ENCODE measurements at places on chromosomes 13 and 19.

DNA sequence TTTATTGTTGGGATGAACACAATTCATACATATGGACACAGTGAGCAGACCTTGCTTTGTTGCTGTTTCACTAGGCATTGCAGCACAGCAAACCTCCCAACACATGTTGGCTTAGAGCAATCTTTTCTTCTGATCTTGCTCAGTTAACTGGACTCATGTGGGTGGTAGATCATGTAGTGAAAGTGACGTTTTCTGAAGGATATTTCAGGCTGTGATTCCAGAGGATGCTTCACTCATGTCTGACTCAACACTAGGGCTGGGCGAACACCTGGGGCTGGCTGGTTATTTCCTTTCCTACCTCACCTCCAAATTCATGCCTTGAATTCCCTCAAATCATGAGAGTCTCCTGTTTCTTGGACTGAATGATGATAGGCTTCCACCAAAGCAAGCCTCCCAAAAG lies 14.3 kb upstream of the LGALS13 start:
- no peak for DNase-seq

GRCh38 chr13:34414616-34415015 lies 527.5 kb upstream of the NBEA start:
- DNase-seq, result no peak

DNA sequence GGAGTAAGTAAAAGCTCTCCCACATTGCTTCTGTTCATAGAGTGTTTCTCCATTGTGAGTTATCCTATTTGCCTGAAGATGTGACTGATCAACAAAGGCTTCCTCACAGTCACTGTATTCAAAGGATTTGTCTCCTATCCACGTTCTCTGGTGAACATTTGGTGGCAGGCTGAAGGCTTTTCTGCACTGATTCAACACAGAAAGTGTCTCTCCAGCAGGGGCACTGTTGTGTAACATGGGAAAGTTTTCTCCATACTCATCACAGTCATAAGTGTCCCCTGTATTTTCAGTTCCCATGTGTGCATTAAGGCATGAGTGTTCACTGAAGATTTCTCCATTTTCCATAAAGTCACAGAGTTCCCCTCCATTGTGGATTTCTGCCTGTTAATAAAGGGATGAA lies 17.6 kb downstream of the ZNF121 start:
- DNase-seq, result no peak

DNA sequence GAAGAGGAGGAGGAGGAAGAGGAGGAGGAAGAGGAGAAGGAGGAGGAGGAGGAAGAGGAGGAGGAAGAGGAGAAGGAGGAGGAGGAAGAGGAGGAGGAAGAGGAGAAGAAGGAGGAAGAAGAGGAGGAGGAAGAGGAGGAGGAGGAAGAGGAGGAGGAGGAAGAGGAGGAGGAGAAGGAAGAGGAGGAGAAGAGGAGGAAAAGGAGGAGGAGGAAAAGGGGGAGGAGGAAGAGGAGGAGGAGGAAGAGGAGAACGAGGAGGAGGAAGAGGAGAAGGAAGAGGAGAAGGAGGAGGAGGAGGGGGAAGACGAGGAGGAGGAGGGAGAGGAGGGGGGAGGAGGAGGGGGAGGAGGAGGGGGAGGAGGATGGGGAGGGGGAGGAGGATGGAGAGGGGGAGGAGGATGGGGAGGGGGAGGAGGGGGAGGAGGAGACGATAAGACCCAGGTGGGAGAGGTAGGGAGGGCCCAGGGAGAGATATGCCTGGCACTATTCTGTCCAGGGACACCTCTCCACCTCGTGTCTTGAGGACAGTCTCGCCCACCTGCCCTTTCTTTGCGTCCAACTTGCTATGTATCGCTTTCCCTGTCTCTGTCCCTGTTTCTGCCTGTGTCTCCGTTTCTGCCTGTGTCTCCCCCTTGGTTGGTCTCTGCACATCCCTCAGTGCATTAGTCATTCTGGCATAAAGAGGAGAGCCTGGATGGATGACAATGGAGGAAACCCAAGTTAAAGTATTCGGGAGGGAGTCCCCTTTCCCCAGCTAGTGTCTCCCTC lies 7.1 kb upstream of the KLK5 start:
- DNase-seq, result no peak

DNA sequence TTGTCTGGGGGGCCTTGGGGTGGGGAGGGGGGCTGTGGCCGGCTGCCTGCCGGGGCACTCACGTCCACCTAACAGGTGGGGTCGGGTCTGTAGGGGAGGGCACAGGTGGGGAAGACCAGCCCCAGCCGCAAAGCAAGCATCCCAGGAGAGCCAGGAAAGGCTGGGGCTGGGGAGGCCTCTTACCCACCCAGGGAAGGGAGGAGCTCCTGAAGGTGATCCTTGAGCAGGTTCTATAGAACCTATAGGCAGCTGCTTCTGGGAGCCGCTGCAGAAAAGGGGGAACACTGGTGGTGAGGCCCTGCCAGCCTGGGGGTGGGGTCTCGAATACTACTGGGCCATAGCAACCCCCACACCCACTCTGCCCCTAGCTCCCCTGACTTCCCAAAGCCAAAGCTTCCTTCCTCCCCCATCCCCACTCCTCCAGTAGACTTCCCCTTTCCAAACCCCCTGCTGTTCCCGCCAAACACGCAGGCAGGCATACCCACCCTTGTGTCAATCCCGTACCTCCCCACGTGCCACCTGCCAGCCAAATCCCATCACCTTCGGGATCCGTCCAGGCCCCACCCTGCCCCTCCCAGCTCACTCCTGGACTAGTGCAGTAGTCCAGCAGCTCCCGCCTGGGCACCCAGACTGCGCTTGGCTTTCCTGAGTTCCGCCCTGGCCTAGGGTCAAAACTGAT lies 5.6 kb downstream of the KLF16 start:
- no peak for DNase-seq

- no peak for DNase-seq
Observed at GRCh38 chr19:31969016-31969415, 376.4 kb upstream of the ZNF507 start.

DNA sequence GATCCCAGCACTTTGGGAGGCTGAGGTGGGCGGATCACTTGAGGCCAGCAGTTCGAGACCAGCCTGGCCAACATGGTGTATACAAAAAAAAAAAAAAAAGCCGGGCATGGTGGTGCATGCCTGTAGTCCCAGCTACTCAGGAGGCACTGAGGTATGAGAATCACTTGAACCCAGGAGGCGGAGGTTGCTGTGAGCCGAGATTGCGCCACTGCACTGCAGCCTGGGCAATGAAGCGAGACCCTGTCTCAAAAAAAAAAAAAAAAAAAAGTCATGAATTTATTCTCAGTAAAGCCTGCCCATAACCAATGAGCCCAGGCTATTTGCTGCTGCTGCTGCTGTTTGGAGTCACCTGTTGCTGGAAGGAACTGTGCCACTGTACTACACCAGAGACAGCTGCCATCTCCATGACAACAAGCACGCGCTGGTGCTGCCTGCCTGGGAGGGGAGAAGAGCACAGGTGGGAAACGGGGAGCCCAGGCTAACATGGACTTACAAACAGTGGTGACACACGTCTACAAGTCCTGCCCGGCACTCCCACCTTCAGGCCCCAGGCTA lies 11.3 kb downstream of the ZFR2 start:
- no peak for DNase-seq

- no peak for DNase-seq
Observed at GRCh38 chr13:69101841-69102240, 1005.8 kb upstream of the ATXN8OS start.

DNA sequence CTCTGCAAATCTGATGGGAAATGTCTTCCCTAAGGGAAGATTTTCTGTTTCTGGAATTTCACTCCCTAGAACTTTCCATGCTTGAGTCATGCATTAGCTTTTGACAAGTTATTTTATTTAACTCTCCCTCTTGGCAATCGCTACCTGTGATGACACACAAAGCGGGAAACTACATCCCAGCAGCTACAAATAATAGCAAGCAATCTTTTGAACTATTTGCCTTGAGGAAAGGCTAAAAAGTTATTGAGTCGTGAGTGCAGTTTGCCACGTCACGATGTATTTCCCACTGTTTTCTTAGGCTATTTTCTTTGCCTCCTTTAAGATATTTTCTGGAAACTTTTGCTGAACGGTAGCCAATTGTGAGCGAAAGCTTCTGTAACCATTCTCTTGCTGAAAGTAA lies 353.3 kb upstream of the HTR2A start:
- no peak for DNase-seq

- DNase-seq, result no peak
Observed at GRCh38 chr13:35892837-35893814, 238.1 kb downstream of the DCLK1 start.

GRCh38 chr19:29076161-29076560 lies 136.8 kb downstream of the UQCRFS1 start:
- DNase-seq, result no peak

DNA sequence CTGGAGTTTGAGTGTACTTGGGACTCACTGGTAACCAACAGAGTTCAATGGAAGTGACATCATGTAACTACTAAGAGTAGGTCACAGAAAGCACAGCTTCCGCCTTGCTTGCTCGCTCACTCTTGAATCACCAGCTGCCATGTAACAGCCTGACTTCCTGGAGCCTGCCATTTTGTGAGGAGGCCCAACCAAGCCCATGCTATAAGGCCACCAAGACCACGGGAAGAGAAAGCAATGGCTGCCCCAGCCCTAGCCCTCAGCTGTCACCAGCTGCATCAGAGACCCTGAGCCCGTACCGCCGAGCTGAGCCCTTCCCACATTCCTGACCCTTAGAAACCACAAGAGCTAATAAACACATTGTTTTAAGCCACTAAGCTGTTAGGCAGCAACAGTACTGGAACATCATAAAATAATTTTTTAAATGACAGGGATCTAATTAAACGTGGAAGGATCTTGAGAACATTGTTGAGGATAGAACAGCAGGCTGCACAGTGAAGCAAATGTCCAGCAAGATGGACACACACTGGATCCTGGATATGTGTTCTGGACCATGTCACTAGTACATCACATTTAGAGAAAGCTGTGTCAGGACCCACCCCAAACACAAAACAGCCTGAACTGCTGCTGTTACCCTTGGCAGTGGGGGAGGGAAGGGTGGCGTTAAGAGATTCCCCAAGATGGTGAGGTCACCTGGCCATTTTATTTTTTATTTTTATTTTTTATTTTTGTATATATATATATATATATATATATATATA lies 21.7 kb upstream of the LDLR start:
- no peak for DNase-seq

GRCh38 chr13:44407379-44407778 lies 33.8 kb downstream of the SERP2 start:
- no peak for DNase-seq

GRCh38 chr19:17441241-17442021 lies 7.0 kb downstream of the TMEM221 start:
- DNase-seq, result no peak

DNA sequence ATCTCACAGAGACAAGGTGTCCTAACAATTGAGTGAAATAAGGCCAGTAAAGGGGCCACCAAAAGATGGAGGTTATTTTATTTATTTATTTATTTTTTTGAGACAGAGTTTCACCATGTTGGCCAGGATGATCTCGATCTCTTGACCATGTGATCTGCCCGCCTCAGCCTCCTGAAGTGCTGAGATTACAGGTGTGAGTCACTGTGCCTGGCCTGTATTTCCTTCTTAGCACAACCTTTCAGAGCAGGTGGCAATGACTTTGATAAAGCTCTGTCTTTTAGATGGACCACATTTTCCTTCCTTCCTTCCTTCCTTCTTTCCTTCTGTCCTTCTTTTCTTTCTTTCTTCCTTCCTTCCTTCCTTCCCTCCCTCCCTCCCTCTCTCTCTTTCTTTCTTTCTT lies 11.0 kb upstream of the DOCK6 start:
- no peak for DNase-seq

- no peak for DNase-seq
Observed at GRCh38 chr19:13492128-13492527, 14.2 kb downstream of the CACNA1A start.

DNA sequence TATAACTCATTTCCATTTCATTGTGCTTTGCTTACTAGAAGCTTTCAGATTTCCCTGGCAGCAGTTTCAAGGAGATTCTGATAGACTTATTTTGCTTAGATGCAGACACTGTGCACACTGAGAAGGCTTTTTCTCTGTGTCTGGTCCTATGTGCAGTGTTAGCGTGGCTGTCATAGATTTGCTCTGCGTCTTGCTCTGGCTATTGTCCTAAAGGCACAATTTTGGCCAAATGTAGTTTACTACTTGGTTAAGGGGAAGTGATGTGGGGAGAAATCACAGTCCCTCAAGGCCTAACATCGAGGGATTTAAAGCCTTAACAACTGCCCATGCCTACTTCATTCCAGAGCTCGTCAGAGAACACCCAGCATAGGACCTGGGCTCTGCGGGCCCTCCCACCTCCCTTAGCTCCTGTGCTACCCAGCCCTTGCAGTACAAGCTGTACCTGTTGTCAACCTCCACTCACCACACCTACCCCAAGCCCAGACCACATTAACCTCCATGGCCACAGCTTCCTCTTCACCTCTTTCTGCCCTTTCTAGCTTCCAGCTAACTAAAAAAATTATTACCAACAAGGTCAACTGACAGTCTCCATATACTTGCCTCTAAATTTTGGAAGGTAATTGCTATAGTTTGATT lies 38.9 kb upstream of the KATNAL1 start:
- peak; percentile 72 for DNase-seq

DNA sequence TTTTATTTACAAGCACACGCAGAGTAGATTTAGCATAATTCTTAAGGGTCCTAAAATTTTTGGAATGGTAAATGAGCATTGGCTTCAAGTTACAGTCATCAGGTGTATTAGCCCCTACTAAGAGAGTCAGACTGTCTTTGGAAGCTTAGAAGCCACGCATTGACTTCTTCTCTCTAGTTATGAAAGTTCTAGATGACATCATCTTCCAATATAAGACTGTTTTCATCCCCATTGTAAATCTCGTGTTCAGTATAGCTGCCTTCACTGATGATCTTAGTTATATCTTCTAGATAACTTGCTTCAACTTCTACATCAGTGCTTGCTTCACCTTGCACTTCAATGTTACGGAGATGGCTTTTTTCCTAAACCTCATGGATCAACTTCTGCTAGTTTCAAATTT lies 148.8 kb upstream of the SLITRK1 start:
- no peak for DNase-seq

DNA sequence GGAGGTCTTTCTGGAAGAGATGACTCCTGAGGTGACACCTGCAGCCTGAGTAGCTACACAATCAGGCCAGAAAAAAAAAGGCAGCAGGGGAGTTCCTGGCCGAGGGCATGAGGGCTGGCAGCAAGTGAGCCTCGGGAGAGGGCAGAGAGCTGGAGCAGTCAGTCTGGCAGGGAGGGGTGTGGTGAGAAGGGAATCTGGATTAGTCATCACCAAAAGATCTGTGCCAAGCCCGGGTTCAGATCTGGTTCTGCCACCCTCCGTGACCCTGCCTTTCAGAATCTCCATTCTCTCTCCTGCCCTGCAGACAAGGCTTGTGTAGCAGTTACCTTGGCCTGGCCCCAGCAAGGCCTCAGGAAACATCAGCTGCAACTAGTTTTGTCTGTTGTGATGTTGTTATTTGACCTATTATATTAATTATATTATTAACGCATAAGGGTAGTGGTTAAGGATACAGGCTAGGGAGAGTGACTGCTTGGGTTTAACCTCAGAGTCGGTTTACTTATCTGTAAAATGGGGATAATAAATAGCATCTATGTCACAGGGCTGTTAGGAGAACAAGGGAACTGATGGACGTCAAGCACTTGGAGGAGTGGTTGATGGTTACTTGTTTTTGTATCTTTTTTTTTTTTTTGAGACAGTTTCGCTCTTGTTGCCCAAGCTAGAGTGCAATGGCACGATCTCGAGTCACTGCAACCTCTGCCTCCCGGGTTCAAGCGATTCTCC lies 2.7 kb upstream of the CAPNS1 start:
- DNase-seq, result no peak

- no peak for DNase-seq
Observed at GRCh38 chr19:2759965-2760364, 20.1 kb upstream of the SLC39A3 start.

Measured in CD8-positive, alpha-beta memory T cell (primary cell).